ENCODE measurements at places on chromosomes 2 and 18.

DNA sequence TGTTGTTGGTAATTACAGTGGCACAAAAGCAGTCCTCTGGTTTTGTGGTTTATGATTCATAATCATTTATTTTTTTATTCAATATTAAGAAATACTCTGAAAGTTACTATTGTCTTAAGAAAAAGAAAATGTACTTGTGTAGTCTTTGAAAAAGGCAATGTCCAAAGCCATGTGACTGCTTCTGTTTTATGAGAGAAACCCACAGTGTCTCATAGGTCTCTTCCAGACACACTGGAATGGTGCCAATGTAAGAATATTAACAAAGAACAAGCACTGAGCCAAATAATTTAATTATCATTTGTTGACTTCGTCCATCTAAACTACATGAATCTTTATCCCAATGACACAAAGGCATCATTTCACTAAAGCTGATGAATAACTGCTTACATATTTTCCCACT lies 62.5 kb downstream of the RPRM start:
- DNase-seq = no peak

DNA sequence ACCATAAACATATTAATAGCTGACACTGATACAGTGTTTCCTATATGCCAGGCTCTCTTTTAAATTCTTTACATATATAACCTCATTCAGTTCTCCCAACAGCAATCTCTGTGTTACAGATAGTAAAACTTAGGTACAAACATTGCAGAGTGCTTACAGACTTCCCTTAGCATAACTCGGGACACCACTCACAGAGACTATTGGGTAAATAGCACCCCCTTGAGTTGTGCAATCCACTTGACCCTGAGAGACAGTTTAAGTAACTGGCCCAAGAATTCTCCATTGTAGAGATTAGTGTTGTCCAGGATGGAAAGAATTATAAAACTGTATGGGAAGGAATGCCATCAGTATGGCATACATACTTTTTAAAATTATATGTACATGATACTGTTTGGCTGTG lies 110.1 kb downstream of the POLE4 start:
- no peak for DNase-seq

DNA sequence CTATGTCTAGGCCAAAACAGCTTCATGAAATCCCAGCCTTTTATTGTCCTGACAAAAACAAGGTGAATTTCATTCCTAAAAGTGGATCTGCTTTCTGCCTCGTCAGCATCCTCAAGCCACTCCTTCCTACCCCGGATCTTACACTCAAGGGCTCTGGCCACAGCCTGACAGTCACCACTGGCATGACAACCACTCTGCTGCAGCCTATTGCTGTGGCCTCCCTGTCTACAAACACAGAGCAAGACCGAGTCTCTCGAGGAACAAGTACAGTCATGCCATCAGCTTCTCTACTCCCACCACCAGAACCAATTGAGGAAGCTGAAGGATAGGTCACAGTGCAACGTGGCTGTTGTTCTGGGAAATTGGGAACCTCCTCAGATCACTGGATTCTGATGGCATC lies 106.1 kb downstream of the ICA1L start:
- DNase-seq = no peak

DNA sequence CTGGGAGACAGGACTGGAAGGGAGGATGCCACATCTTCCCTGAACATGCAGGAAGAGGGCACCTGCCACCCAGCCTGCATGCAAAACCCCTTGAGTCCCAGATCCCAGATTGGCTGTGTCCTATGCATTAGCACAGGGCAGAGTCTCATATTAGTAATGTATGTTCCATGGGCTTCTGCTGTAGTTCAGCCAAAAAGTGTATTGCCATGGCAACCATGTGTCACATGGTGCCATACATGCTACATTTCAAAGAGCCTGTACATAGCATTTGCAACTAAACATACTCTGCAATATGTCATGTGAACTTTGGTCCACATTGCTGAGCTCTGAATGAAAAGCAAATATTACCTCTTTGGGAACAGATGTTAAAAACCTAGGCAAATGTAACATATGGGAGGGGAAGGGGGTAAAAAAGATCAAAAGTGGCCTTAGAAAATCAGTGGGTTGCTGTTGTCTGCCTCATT lies 78.4 kb downstream of the DPP4 start:
- DNase-seq = no peak

DNA sequence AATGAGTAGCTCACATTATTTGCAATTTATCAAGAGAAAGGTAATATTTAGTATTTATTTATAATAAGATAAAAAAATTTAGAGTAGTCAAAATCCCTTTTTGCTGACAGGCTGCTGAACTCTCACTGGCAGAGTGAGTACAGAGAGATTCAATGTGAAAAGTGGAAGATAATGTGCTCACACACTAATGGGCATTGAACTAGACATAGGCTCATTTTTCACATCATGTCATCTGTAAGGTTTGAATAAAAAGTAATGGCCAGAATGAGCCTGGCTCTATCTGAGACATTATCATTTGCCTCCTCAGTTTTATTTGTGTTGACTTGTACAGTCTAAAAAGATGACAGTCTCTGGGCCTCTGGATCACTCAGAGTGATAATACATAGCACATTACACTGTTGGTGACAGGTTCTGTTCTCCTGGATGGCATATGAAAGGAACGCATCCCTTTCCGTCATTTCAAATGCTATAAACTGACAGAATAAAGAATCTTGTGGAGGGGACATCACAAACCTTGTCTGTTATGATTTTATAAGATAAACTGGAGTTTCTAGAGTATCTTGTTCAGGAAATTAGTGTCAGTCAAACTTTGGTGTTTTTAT lies 812.9 kb downstream of the NR4A2 start:
- DNase-seq = no peak

- DNase-seq = no peak
Observed at GRCh38 chr18:39274535-39274934, 1708.9 kb upstream of the CELF4 start.

DNA sequence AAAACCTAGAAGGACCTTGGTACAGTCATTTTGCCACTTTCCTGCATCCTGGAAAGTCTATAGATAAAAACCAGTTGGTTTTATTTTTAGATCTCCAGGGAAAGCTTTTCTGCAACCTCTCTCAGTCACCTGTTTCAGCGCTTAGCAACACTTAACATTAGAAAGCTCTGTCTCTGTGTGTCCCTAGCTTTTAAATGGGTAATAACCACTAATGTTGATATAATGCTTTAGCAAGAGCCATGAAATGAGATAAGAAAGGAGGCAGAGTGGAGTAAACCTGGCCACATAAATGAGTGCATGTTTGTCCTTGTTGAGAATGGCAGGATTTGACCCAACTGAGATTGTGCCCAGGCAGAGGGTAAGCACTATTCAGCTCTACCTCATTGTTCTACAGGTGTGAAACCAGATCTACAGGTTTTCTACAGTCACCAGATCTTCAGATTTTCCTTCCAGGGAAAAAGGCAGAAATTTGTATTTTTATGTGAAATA lies 44.8 kb downstream of the MARCHF4 start:
- peak; percentile 66 for DNase-seq

GRCh38 chr2:241461693-241462677 lies 46.4 kb downstream of the STK25 start:
- DNase-seq = no peak

- DNase-seq = peak; percentile 93
Observed at GRCh38 chr18:62710417-62710816, 4.9 kb upstream of the PHLPP1 start.

DNA sequence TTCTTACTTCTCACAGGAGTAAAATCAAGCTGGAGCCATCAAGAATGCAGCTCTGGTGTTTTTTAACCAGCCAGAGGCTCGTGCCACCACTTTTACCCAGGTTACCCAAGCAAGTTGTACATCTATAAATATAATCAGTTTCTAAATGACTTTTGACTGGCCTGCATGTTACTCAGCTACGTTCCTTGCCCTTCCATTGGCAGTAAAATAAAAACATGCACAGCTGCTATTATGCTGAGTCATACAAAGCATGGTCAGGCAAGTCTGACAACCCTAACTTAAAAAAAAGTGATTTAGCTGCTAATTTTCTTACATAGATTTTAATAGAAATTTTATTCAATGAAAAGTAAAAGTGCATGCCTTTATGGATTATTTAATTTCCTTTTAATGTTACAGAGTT lies 111.7 kb upstream of the CSRNP3 start:
- DNase-seq = no peak

DNA sequence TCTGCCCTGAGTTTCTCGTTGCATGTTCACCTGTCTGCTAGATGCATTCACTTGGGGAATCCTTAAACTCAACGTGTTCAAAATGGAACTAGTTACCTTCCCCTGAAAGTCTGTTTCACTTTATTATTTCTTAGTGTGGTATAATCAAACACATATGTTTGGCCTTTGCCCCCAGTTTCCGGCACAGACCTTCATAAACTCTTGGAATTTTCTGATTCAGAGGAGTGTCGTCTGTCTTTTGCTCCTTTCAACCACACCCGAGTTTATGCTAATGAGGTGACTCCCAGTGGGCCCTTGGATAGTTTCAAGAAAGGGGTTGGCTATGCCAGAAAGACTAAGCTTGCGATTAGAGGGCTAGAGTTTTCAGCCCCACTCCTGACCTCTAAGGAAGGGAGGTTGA lies 198.9 kb downstream of the CDCA7 start:
- DNase-seq = no peak

DNA sequence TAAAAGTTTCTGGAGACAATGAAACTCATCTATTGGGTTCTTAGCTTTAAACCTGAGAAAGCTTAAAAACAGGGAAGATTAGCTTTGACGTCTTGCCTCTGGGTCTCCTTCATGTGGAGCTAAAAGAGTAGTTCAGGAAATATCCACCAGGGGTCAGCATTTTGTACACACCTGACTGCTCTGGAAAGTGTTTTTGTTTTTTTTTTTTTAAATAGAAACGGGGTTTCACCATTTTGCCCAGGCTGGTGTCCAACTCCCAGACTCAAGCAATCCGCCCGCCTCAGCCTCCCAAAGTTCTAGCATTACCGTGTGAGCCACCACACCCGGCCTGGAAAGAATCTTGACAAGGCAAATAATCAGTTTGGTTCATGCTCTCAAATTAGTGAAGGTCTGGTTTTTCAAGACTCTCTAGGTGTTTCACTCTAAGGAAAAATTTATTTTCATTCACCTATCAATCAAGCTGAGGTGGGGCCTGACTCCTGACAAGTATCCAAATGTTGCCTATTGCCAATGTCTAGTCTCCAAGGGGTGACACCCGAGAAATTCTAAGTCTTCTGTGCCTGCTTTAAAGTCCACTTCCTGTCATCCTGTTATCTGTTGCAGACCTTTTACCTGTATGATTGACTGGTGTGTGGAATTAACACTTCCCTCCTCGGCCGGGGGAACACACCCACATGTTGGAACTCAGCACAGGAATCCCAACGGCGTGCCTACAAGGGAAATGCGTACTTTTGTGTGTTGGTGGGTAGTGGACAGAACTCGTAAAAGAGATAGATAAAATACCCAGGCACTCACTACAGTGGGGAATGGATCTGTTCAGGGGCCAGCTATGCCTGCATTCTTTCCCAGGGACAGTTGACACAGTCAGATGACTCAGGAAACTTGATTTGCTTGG lies 11.3 kb downstream of the IL1RN start:
- DNase-seq = no peak

GRCh38 chr2:159476329-159476728 lies 140.0 kb downstream of the BAZ2B start:
- DNase-seq = no peak

GRCh38 chr2:169294001-169294675 lies 68.2 kb downstream of the LRP2 start:
- DNase-seq = no peak

DNA sequence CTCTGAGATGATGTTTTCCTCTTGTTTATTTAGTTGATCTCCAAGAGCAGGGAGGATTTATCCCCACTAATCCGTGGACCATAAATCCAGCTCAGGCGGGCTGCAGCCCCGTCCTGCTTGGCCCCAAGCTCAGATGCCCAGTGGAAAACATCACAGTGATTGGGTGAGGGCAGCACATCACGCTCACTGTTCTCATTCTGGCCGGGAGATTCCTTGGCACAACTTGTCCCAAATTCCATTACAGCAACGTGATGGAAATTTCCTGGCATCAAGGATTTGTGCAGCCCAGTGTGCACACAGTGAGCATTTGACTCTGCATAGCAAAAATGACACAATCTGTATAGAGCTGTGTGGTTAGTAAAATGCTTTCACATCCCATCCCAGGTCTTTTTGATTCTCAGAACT lies 96.8 kb downstream of the VAPA start:
- no peak for DNase-seq

- no peak for DNase-seq
Observed at GRCh38 chr2:109213646-109214433, 84.8 kb downstream of the SH3RF3 start.

GRCh38 chr18:70332694-70333093 lies 43.8 kb downstream of the SOCS6 start:
- DNase-seq = no peak

DNA sequence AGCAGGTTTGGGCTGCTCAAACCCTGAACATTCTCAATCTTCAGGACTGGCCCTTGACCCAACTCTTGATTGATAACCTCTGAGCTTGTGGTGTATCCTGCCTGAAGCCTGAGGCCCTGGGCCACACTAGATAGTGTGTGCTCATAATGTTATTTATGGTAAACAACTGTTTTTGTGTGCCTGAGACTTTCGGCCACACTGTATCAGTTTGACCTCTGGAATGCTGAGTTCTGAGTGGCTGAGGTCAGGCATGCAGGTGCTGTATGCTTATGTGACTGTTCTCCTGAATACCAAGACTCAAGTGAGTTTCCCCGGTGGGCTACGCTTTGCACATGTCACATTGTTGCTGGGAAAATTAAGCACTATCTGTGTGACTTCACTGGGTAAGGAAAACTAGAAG lies 82.2 kb upstream of the RMP24 start:
- no peak for DNase-seq

- no peak for DNase-seq
Observed at GRCh38 chr2:226308986-226309385, 490.6 kb downstream of the IRS1 start.

DNA sequence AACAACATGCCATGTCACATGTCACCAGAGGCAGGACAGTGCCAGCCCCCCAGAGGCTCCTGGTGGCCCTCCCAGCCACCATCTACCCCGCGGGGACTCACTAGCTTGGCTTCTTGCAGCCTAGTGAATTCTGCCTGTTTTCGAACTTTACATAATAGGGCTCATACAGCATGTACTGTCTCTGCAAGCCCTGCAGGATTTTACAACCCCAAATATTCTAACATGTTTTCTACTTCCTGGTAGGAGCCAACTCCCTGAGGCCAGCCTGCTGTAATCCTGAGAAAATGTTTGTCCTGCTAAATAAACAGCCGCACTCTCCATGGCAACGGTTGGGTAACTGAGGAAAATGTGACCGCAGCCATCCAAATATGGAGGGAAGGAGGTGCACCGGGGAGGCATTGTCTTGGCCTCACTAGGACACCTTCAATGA lies 2.7 kb downstream of the PER2 start:
- DNase-seq = no peak

DNA sequence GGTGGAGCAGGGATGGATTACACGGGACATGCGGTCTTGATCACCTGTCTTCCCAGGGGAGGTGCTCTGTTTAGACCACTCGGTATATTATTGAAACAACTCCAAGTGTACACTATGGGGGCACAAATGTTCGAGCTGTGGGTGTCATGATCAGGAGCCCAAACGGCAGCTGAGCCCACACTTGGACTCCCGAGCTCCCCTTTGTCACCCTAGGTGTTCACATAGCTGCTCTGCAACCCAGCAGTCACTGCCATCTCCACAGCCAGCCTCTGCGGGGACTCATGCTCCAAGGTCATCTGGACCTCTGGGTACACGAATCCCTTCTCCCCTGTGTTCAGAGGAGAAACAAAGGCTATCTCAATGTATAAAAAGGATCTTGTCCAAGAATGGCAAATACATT lies 46.0 kb downstream of the CAPN13 start:
- no peak for DNase-seq
